ENCODE measurements at places on chromosomes 2 and 18.

- DNase-seq = no peak
These were observed 72.7 kb upstream of the PPP1CB start for GRCh38 chr2:28678944-28679343.

DNA sequence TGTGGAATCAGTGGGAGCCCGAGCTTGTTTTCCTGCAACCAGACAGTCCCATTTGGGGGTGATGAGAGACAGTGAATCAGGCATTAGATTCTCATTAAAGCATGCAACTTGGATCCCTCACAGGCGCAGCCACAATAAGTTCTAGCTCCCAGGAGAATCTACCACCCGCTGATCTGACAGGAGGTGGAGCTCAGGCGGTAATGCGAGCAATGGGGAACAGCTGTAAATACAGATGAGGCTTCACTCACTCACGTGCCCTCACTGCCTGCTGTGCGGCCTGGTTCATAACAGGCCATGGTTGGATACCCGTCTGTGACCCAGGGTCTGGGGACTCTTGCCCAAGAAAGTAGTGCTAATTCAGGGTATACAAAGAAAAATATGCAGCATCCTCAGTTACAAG lies 144.8 kb upstream of the RGPD4 start:
- DNase-seq = no peak

DNA sequence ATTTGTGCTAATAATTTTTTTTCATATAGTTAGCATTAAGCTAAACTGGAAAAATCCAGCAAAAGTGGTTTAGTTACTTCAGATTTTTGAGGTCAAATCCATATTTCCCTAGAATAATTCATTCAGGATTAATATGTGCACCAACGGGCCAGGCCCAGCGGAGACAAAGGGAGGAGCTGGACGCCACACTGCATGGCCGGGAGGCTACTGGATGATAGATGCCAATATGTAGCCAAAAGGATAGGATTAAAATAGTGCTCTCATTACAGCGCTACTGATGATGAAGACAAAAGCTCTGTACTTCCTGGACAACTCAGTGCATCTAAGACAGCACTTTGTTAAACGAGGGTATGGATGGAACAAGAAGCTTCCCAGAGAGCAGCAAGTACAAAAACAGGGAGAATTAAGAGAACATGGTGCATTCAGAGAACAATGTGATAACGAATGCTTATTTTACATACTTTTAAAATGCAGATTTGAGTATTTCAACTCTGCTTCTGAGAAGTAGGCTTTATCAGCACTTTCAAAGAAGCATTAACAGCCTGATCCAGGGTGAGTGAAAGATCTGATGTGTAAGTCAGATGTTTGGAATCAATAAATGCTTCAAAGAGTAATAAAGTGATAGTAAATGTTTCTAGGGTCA lies 39.8 kb downstream of the PPP4R1 start:
- DNase-seq = no peak

DNA sequence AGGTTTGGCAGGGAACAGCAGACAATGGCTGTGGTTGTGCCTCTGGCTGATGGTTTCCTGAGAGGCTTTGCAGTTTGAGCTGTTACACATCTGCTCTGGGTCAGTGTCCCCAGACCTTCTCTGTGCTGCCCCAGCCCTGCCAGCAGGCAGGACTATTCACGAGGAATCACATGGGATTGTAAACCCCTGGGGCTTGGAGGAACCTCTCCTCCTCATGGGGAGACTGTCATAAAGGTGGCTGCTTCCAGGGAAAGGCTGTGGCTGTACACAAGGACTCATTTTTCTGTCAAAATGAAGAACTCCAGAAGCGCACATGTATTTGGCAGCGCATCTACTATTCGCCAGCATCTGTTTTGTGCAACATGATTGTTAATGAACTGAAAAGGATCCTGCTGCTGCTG lies 142.6 kb upstream of the CYP1B1 start:
- no peak for DNase-seq

DNA sequence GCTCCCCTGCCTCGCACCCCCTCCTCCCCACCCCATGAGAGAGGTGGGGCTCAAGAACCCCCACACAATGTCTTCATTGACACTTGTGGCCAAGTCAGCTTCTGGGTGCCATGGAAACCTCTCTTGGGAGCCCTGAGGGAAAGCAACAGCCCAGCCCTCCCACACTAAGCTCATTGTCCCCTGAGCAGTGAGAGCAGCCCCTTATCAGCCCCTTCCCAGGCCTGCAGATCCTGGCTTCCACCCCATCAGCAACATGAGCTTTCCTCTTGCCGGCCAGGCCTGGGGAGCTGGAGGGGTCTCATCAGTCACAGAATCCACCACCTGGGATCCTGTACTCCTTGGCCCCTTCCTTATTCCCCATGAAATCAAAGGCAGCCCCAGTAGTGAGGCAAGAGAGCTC lies 107.8 kb upstream of the ST3GAL5 start:
- no peak for DNase-seq

DNA sequence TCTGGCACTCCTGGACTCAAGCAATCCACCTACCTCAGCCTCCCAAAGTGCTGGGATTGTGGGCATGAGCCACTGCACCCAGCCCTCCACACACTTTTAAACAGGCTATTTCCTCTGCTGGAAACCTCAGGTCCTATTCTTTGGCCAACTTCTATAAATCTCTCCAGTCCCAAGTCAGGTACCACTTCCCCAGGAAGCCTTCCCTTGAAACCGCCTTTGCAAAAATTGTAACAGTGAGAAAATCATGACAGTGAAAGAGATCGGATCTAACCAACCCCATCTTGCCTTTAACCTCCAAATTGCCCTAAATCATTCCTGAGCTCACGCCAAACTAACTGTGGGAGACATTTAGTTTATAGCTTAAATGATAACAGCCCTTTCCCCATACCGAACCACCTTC lies 67.3 kb upstream of the CABLES1 start:
- DNase-seq = no peak

DNA sequence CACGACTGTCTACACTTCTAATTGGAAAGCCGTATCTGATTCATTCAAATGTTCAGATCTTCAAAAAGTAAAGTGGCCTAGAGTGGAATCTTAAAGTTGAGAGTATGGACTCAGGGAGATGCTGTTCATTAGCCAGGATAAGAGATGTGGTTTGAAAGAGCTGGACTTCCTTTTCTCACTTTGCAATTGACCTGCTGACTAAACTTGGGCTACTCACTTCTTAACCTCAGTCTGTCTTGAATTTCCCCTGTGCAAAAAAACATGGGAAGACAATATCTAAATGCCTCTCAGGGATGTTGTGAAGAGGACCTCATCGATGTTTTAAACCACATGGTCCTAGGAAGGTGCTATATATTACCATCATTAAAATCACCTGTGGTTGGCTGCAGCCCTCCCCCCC lies 64.1 kb downstream of the BCL2 start:
- DNase-seq = peak; percentile 26

DNA sequence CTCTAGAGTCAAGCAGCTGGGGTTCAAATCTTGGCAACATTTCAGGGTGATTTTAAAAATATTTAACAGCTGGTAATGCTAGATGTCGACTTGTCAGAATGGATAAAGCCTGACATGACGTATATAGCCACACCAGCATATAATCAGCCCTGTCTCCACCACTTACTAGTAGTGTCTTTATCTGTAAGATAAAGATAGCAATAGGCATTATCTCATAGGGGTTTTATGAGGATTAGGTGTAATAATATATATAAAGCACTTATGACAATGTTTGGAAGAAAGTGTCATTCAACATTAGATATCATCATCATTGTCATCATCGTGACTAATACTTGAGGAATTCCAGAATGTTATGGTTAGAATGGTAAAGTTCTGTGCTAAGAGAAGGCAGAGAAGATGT lies 369.0 kb upstream of the CWC22 start:
- no peak for DNase-seq
